CD4-positive, alpha-beta T cell treated with Interleukin-4 for 4 hours (primary cell): ENCODE measurements at places on chromosomes 5 and 9.

DNA sequence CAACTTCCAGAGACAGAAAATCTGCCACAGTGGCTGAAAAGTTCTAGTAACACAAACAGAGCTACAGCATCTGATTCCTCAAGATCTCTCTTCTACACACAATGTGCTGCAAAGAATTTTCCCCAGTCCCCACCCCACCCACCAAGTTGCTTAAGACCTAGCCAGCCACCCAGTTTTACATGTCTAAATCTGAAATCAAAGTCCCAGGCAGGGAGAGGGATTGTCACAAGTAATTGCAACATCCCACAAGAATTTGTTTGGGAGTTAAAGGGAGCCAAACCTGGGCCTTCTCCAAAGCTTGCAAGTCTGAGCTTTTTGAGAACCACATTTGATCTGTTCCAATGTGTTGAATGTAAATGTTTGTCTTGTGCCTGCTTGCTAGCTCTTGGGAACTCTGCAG, 15.5 kb downstream of the IGIP start:
- DNase-seq = no peak

- no peak for DNase-seq
These were observed 8.2 kb downstream of the UBE2QL1 start for GRCh38 chr5:6456766-6457370.

DNA sequence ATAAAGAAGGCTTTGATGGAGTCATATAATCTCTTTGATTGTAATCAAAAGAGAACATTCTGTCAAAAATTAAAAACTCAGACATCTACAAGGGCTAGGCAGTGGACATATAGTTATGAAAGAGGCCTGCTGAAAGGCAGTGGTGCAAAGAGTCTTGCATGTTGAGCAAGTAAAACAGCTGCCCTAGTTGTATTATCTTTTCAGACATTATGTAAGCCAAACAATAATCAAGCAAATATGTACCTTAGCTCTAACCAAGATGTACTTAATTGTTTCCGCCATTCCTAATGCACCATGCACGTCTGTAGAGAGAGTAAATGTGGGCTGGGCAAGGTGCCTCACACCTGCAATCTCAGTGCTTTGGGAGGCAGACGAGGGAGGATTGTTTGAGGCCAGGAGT, 14.3 kb downstream of the GAPT start:
- no peak for DNase-seq

- no peak for DNase-seq
These were observed 74.1 kb upstream of the ELL2 start for GRCh38 chr5:96035796-96036195.

DNA sequence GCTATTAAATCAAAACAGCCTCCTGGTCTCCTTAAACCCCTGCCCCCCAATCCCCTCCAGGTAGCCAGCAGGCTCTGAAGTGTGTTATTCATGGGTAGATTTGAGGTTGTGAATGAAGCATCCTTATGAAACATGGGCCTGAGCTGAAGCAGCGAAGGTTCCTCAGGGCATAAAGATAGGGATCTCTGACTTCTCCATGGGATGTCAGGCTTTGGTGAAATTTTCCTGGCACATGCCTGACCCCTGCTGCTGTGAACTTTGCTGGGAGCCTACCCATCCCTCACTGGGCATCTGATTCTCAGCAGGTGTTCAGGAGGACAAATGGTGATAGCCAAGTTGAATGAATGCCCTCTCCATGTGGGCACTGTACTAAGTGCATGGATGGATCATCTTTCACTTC, 250.3 kb downstream of the ASTN2 start:
- no peak for DNase-seq

DNA sequence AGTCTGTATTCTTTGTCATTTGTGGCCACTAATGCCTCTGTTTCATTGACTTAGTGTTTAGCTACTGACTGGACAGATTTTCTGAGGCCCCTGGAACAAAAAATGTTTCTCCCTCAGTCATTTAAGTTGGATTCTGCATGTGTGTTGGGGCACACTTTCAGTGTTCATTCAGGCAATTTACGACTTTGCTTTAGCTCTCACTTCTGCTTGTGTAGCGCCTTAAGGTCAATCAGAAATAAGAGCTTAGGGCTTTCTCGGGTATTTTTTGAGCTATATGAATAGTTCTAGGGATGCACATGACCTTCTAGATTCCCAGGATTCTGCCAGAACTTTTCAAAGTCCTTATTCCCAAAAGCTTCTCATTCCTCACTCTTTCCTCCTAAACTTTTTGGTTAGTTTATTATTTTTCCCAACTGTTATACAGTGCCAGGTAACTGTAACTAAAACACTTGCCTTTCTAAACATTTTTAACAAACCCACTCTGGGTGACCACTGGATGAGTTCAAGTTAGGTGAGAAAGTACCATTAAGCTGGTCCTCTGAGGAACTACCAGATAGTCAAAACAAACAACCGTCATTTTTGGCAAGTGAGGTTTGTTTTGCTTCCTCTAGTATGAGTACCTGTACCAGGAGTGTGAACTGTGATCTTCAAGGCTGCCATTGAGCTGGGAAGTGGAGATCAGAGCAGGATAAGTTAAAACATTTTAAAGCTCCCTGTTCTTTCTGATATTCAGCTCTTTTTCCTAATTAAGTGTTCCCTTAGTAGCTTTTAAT, 571.3 kb upstream of the TLE4 start:
- DNase-seq = no peak

GRCh38 chr5:149224282-149224681, 47.4 kb upstream of the AFAP1L1 start:
- no peak for DNase-seq

GRCh38 chr5:39503155-39503554, 78.4 kb upstream of the DAB2 start:
- DNase-seq = no peak

- DNase-seq = no peak
These were observed 54.5 kb downstream of the GALNT12 start for GRCh38 chr9:98861781-98862504.

- DNase-seq = no peak
These were observed 10.1 kb downstream of the NPR2 start for GRCh38 chr9:35801328-35802128.

GRCh38 chr9:19564396-19565061, 155.7 kb downstream of the ACER2 start:
- DNase-seq = no peak

DNA sequence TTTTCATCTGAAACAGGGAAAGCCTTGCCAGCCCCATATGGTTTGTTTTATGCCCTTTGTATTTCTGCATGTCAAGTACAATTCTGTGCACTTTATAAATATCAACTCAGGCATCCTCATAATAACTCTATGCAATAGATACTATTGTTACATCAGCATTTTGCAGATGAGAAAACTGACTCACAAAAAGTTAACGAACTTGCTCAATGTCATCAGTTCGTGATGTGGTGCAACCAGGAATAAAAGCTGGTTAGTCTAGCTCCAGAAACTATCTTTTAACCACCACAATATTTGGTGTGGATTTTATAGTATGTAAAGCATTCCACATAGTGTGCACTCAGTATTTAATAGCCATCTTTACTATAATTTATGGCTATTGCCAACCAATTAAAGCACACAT, 134.9 kb downstream of the MRPS30 start:
- DNase-seq = no peak

DNA sequence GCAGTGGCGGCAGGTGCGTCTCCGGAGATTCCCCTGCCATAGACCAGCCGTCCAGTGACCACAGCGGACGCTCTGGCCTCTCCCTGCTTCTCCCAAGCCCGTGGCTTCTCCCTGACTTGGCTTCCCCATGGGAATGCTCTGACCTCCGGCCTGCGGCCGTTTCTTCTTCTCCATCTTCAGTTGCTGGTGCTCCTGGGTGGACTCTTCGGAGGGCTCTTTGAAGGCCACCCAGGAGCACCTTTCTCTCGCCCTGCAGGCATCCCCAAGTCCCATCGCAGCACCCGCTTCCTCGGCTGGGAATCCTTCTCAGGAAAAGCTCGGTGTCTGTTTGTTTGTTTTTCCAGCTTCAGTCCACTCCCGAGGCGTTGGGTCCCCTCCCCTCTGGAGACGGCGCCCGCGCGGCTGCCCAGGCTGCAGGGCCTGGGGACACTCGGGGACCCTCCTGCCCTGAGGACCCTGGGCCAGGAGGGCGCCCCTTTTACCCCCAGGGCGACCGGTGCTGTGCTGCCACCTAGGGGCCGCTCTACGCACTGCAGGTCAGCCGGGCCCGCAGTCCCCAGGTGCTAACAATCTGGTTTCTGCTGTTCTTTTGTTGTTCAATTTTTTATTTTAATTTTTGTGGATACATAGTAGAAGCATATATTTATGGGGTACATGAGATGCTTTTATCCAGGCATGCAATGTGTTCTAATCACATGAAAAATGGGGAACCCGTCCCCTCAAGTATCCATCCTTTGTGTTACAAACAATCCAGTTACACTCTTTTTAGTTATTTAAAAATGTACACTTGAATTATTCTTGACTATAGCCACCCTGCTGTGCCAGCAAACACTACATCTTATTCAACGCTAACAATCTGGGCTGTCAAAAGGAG, 197.9 kb upstream of the ADAMTS16 start:
- DNase-seq = no peak

DNA sequence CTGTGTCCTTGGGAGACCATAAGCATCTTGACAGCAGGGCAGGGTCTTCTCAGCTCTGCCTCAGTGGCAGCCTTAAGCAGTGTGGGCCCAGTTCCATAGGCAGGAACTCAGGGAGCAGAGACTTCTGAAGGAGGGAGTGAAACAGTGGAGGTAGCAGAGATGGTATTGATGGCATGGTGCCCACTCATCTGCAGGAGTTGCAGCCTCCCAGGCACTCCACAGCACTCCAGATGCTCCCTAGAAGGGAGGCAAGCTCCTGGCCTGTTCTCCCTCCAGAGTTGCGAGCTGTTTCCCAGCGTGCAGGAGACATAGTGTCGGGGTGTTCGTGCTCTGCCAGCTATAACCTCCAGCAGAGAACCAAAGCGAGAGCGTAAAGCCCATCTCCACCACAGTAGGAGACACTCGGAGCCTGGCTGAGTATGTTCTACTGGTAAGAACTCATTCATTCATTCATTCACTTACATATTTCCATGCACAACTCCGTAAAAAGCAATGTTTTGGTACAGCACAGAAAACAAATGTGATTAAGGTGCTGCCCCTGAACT, 31.4 kb upstream of the UNC5A start:
- DNase-seq = no peak

DNA sequence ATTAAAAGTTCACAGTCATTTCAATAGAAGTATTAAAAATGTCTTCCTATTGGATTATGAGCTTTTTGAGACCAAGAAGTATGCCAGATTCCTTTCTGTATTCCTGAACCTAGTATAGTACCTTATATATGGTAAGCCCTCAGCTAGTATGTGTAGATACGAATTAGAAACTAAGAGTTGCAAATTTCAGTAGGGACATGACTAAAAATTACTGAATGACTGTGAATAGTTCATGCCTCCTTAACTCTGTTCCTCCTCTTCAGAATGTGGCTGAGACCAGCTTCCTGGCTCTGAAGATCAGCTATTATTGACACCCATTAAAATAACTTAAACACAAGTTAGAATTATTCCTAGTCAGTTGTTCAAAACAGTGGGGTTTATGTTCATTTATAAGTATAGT, 19.7 kb downstream of the KDM3B start:
- no peak for DNase-seq

DNA sequence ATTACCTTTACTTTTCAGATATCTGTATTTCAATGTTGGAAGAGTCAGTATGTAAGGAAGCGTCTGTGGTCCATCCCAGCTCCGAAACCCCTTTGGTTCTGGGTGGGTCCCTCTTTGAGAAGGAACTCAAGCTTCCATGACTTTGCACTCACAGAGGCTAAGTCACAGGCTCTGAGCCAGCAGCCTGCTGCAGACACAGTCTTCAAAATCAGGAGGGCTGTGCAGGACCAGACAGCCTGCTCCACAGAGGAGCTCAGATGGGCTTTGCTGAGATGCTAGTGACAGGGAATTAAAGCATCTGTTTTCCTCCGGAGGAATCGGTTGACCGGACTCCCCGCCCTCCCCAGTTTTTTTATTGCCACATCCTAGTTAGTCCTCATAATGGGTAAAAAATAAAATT, 126.4 kb upstream of the ICE1 start:
- DNase-seq = no peak

DNA sequence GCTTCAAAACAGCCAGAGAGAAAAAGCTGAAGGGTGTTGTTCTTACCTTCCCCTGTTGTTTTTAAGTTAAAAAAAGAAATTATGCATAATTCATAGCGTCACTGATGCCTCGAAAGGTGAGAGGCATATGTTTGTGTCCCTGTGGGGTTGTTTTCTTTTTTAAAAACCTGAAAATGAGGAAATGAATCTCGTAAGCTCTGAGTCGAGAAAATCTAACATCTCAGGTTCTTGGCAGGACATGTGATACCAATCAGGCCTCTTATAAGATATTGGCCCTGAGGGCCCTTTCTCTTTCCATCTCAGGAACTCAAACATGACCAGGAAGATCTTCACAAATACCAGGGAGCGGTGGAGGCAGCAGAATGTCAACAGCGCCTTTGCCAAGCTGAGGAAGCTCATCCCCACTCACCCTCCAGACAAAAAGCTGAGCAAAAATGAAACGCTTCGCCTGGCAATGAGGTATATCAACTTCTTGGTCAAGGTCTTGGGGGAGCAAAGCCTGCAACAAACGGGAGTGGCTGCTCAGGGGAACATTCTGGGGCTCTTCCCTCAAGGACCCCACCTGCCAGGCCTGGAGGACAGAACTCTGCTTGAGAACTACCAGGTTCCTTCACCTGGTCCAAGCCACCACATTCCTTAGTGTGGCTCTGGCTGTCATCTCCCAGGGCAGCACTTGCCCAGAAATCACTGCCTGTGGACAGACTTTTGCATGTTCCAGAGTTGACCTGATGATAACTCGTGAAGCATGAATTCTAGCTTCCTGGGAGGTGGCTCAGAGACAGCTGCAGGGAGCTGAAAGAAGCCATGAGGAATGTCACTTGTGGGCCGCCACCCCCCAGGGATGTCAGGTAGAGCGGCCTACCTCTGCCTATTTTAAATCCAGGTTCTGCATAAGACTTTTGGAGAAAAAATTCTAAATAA, at the start of gene TAL2:
TAL2 (plus strand) TSS at position 274 of the 921 bp plus-strand sequence; CDS start at position 314, 40 bp downstream.
- DNase-seq = no peak

GRCh38 chr5:34002629-34003328, 5.1 kb downstream of the AMACR start:
- DNase-seq = no peak

DNA sequence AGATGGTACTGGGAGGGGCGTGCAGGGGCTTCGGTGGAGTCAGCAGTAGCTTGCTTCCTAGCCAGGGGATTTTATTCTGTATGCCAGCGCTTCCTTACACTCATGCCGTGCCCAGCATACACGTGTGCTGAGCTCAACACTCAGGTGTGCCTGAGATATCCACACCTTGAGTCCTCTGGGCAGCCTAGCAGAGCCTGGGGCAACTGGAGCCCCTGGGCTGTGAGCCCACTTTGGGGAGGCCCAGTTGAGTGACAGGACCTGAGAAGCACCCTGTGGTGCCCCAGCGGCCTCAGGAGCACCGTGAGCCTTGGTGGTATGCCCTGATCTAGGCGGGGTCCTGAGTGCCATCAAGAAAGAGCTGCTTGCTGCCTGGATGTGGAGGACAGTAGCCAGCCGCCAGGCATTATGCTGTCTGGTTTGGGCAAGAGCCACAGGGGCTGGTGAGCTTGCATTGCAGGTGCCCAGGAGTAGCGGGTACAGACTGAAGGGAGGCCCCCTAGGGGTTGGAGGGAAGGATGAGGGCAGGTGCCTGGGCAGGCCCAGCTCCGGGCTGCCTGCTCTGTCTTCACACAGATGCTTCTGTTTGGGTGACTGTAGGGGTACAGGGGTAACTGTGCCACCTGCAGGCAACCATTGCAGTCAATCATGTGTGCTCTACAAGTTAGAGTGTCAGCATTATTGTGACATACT, 42.9 kb downstream of the BNIP1 start:
- no peak for DNase-seq

- DNase-seq = no peak
These were observed 10.5 kb downstream of the FAM81B start for GRCh38 chr5:95401626-95402025.
